ENCODE measurements at places on chromosomes 13 and 19. TPM values are rescaled to one million over a fixed set of nuclear protein-coding genes. Genes with fewer than 3 reads are reported as not detected.

LRRC25 gene
- 28.2 TPM for total RNA-seq

TNNI3 gene
- 0.94 TPM for total RNA-seq

AZU1 gene
- 2.5 TPM for total RNA-seq

SPHK2 gene
- total RNA-seq = 28.3 TPM

RINL gene
- 65.6 TPM for total RNA-seq

PCDH20 gene
- total RNA-seq = not detected

ZNF730 gene
- not detected for total RNA-seq

CAMSAP3 gene
- total RNA-seq = 0.34 TPM
